ENCODE measurements at places on chromosomes 6 and 20.

DNA sequence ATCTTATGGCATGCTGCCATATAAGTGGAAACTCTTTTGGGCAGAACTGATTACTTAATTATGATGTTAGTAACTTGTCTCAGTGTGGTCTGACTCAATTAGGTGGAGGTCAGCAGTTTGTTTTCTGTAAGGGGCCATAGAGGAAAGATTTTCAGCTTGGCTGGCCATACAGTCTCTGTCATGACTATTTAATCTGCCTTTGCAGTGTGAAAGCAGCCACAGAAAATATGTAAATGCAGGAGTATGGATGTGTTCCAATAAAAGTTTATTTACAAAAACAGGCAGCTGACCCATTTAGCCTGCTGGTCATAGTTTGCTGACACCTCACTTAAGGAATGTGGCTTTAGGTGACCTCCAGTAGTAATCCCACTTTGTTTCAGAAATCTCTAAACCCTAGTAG is 700.7 kb downstream of the EPM2A start:
- no peak for DNase-seq

DNA sequence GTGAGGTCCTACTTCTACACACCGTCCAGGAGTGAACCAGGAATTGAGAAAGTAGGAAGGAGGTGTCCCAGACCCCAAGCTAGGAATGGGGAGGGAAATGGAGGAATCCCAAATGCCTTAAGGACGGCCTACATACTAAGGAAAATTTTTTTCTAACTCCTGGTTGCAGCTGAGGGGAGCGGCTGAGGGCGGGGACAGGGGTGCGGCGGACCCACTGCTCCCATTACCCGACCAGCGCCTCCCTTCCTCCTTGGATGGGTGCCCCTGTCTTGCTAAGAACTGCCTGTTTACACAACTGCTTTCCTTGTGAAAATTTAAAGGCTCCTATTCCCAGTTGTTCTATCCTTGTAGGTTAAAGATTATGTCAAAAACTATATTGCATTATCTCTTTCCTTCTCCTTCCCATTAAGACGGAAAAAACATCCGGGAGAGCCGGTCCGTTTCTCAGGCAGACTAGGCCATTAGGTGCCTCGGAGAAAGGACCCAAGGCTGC is 699 bp upstream of the HSPA1B start:
- DNase-seq: no peak

GRCh38 chr20:44728801-44729443 is 13.8 kb downstream of the CCN5 start:
- no peak for DNase-seq

GRCh38 chr6:124825564-124825963 is 136.7 kb upstream of the RNF217 start:
- no peak for DNase-seq

DNA sequence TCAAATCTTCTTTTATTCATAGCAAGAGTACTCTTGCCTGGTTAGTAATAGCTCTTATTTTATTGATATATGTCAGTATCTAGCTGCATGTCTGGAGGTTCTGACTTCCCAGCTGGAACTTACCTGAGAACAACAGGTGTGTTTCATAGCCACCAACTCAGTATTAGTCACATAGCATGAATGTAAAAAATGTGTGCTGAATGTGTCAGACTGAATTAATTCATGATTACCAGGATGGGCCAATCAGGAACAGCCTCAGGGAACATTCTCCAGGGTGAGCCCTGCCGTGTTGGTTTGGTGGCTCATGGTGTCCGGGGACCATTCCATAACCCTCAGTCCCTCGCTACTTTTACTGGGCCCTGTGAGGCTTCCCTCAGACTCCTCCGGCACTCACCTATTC is 99.7 kb downstream of the TULP4 start:
- no peak for DNase-seq

DNA sequence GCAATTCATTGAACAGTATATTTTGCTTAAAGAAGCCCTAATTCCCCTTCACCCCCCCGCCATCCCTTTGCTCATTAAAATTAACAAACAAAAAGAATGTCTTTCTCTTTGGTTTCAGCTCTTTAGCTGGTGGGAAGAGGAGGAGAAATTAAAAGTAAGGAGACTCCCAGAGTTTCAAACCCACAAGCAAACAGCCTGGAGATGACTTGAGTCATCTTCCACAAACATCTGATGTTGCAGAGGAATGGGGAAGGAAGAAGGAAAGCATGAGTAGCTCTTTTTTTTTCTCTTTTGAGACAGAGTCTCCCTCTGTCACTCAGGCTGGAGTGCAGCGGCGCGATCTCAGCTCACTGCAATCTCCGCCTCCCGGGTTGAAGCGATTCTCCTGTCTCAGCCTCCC is 189.6 kb downstream of the ADAT2 start:
- DNase-seq: no peak

DNA sequence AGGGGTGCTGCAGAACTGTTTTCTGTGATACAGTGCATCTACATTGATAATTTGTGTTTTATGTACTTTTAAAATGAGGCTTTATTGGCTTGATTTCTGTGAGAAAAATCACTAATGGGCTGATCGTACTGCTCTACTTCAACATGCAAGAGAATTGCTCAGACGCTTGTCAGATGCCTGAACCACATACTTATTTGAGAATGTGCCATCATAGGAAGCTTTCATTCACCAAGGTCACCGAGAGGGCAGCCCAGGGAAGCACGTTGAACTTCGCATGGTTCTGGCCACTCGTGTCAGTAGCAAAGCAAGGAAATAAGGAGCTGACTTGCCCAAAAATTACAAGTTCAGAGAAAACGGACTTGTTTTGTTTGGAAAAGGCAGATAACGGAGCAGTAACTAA is 168.5 kb upstream of the AKAP12 start:
- no peak for DNase-seq

GRCh38 chr20:6287471-6287870 is 164.6 kb upstream of the FERMT1 start:
- no peak for DNase-seq

- no peak for DNase-seq
These were observed 100.4 kb downstream of the TOX2 start for GRCh38 chr20:44014807-44015732.

DNA sequence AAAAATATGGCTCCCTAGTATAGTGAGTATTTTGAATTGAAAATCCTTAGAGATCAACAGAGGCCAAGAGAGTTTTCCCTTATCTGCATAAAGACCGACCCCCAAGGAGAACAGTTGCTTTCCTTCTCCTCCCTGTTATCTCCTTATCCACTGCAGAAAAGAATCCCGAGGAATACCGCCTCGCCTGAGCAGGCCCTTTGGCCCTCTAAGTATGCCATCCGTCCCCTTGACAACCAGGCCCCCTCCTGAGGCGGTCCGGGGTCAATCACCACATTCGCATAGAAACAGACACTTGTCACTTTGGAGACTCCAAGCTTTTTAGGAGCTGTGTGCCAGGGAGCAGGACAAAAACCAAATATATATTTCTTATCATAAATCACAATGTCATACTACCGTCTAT is 15.9 kb upstream of the GGTLC1 start:
- DNase-seq: no peak

- DNase-seq: no peak
These were observed 53.8 kb downstream of the ADAT2 start for GRCh38 chr6:143396497-143397226.

- DNase-seq: no peak
These were observed 55.0 kb downstream of the ATP9A start for GRCh38 chr20:51713213-51713598.

GRCh38 chr6:22642254-22642653 is 72.9 kb downstream of the HDGFL1 start:
- no peak for DNase-seq

DNA sequence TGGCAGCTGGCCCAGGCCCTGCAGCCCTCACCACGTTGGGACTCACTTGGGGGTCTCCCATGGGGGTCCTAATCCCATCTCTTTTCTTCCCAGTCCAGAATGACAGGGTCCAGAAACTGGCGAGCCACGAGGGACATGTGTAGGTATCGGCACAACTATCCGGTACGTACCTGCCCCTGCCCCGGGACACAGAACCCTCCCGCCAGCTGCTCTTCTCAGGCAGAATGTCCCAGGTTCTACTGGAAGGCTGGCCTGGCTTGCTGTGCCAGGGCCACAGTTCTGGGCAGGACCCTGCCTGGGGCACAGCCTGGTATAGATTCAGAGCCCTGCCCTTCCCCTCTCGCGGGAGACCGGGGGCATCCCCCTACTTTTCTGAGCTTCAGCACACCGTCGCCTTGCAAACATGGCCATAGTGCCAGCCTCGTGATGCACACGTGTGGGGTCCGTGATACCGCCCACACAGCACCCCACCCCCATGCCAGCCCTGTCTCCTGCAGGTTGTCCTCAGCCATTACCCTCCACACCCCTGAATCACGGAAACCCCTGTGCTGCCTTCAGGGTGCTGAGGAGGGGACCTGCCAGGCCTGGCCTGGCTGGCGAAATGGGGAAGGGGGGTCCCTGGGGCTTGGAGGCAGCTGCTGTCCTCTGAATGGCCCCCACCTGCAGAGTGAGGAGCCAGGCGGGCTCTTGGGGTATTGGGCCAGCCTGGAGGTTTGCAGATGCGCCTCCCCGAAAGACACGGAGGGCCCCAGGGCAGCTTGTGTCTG is 3.0 kb downstream of the OGFR start:
- DNase-seq: no peak
